ENCODE measurements at places on chromosomes 6 and 20.

- no peak for DNase-seq
Measured at GRCh38 chr6:121857551-121857950, 422.1 kb downstream of the GJA1 start.

- no peak for DNase-seq
Measured at GRCh38 chr6:142784344-142784743, 160.6 kb downstream of the HIVEP2 start.

DNA sequence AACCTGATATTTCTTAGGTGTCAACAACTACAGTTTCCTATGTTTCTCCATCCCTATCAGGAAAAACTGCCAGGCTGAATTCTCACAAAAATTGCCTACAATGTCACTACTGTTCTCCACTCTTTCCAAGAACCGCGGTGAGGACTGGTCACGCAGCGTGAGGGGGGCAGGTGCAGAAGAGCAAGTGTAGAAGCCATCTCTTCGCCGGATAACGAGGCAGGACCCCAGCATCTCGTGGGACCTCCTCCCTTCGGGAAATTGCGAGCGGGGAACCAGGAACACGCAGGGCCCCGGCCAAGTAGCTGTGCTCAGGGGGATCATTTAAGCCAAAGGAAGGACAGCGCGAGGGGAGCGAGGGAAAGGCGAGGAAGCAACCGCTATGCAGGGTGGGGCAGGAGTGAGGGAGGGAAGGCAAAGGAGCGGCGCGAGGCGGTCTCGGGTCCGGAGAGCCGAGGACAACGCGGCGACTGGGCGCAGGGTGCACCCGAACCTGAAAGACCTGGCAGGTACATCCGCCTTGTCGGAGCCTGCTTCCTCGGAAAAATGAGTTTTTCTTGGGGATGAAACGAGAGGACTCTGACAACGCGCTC, 559 bp downstream of the APMAP start:
- DNase-seq, result no peak

DNA sequence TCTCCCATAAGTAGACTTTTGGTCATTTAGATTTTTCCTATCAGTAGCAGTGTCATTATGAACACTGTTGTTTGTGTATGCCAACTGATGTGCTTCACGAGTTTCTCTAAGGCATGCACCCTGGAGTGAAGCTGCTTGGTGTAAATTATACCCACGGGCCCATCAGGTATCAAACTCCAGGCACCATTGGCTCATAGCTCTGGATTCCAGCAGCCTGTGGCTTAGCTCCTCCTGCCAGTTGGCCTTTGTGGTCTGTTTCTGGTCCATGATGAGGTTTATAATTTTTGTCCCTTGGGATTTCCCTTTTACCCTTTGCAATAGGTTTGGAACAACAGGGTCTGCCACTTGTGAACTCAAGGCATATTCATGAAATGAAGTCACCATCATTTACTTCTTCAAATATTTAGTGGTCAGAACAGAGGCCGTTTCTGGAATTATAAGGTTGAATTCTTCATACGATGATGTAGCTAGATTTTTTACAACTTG, 350.5 kb downstream of the PRL start:
- no peak for DNase-seq

DNA sequence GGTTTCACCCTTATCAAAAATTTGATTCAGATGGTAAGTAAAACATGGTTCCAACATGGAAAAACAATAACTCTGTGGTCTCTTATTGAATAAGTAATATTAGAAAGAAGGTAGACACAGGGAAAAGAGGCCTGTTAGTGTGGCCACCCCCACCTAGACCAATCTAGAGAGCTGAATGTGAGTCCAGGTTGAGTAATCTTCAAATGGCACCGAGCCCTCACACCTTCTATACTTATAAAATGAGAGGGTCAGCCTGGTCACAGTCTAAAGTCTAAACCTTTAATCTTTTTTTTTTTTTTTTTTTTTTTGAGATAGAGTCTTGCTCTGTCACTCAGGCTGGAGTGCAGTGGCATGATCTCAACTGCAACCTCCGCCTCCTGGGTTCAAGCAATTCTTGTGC, 6.9 kb downstream of the FAM184A start:
- no peak for DNase-seq

GRCh38 chr6:43455531-43456428, at the start of gene DLK2:
DLK2 (minus strand) TSS chr6:43455548; CDS start chr6:43454825, 723 bp downstream.
- DNase-seq, result peak; percentile 73

- DNase-seq, result no peak
Measured at GRCh38 chr6:98484696-98485095, 349.7 kb upstream of the POU3F2 start.
